ENCODE measurements at places on chromosomes 3 and 15. TPM values are rescaled to one million over a fixed set of nuclear protein-coding genes. Genes with fewer than 3 reads are reported as not detected.

GRCh38 chr3:13487403-13487802 lies 7.3 kb downstream of the HDAC11 start:
- DNase-seq, result no peak

DNA sequence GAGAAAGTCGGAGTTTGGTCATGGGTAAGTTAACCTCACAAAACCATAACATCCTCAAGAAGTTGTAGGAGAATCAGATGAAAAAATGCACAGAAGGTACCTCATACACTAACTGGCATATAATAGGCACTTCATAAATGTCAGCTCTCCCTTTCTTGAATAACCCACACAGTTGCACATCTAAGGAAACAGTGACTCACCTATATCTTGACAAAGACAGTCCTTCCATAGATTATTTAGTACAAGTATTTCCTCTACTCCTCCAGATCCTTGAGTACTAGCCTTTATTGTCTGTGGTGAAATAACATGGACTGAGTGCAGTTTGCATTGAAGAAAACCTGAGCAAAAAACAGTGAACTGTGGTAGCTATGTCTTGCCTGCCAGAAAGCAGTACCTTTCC lies 46.6 kb downstream of the MAGI1 start:
- no peak for DNase-seq

Gene FGF7
- 35.0 TPM for total RNA-seq

DNA sequence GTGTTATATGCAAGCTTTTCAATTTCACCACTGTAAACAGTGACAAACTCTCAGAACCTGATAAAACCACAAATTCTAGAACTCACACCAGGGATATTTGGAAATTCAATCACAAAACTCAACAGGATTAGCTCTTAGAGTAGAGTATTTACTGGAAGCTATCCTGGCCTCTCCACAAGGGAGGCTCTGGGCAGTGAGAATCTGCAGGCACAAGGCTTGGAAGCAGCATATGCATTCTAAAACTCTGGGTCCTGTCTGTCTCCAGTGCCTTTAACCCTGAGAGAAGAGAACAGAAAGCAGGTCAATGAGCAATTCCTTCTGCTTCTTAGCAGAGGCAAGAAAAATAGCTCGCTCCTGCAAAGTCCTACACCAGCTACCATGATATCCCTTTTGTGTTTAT lies 23.4 kb downstream of the PLSCR4 start:
- peak; percentile 65 for DNase-seq

DNA sequence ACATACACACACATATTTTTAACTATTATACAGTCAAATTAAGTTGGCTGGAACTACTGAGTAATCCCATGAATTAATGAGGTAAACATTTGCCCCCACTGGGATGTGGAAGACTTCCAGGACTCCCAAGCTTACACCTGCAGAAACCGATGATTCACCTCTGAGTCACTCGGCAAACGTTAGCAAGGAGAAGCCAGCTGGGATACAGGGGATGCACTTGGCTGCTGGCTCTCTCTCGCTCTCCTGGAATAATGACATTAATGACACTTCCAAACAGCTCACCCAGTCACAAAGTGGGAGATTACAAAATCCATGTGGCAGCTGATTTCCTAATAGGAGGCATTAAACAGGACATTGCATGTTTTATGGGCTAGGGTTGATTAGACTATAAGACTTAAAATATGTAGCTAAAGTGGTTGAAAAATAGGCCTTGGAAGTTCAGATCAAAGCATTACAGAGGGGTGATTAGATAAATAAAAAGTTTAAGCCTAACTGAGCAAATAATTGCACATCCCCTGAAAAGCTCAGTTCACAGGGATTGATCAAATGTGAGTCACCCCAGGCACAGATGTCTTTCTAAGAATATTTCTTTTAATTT lies 500.9 kb downstream of the SOX2 start:
- DNase-seq, result peak; percentile 51

Gene CTXN2
- total RNA-seq, result not detected

DNA sequence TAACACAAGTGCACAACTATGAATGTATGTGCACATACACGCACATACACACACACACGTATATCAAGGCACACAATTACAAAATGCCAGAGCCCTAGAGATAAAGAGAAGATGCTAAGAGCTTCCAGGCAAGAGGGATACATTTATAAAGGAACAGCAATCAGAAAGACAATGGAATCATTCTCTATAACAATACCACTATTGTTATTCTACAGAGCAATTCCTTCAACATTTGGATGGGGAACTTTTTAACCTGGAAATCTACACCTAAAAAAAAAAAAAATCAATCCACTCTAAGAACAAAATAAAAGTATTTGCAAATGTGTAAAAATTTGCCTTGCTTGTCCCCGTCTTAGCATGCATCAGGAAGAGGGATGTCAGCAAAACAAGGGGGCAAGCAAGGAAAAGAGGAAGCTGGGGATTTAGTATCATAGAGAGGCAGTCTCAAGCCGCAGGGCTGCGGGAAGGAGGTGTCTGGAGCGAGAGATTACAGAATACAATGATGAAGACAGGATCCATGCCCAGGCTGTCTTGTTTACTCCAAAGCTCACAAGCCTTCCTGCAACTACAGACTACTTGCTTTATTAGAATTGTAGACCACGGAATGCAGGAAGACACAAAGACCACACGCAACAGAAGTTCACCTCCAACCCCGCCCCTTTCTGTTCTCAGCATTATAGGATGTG lies 220.2 kb downstream of the NTRK3 start:
- no peak for DNase-seq

GRCh38 chr3:179460260-179460659 lies 9.0 kb upstream of the GNB4 start:
- no peak for DNase-seq
